Left ventricle myocardium inferior (tissue), 1 donor: ENCODE measurements at places on chromosomes 6 and 20. TPM values are rescaled to one million over a fixed set of nuclear protein-coding genes. Genes with fewer than 3 reads are reported as not detected.

FOXQ1 gene
- not detected for total RNA-seq

DNA sequence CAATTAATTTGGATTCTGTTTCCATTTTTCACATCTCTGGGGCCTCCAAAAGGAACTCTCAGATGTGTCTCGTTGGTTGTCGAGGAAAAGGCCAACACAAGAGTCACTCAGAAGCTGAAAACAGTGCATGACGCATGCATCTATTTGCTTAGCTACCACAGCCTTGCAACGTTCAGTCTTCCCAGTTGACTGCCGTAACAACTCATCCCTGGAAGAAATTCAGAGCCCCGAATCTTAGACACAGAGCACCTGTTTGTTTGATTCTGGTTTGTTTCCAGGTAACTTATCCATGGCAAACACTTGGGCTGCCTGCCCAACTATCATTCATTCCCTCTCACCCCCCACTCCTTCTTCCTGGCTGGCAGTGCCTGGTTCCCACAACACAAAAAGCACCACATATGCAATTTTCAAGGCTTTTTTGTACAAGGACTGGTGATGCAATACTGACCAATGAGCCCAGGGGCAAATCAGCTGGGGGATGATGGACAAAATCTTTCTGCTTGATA, 60.5 kb downstream of the ZMYND8 start:
- no peak for DNase-seq

GRCh38 chr6:47106216-47106615, 64.1 kb upstream of the ADGRF1 start:
- DNase-seq = no peak

DNA sequence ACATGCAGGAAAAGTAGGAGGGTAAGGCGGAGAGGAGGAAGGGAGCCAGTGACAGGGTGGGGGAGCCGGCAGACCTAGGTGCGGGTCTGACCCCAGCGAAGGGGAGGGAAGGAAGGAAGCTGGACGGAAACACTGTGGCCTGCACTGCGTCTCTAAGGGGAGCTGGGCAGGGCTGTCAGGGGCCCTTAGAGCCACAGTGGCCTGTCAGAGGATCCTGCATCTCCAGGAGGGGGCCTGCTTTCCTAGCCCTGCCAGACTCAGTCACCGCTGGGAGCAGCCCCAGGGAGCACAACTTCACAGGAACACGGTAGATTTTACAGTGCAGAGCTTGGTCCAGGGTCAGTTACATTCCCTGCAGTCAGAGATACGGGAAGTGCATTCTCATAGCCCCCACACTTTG, 118.2 kb downstream of the PACRG start:
- DNase-seq = no peak

NRSN1 gene
- total RNA-seq = not detected

GRCh38 chr6:131744432-131745287, 33.8 kb upstream of the CTAGE9 start:
- DNase-seq = no peak

PDYN gene
- total RNA-seq = not detected

ACSS1 gene
- total RNA-seq = 159 TPM

DNA sequence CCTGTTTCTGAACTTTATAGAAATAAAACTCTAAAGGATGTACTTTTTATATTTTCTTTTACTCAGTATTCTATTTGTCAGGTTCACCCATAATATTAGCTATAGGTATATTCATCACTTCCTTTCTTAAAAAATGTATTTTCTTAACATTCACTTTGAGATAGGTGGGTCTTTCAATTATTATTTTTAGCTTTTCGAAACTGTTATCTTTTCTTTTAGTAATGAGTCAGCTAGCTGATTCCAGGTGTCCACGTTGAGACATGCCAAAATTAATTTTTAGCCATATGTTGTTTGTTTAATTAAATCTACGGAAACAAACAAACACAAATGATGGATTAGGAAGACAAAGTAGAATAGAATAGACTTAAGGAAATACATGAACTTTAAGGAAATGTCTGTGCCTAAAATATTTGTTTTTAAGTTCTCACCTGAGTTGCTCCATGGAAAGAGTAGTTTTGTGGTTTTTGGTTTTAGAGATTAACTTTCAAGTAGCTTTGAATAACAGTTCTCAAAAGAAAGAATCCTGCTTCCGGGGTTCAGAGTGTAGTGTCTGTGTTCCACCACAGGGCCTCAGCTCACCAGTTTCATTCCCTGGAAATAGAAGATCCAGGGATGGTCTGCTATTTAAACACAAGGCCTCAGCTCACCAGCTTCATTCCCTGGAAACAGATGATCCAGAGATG, 435.0 kb downstream of the HAO1 start:
- no peak for DNase-seq

GRCh38 chr6:155762649-155763048, 307.0 kb upstream of the NOX3 start:
- no peak for DNase-seq

- DNase-seq = no peak
Measured at GRCh38 chr20:42118409-42119125, 500.4 kb upstream of the CHD6 start.

GRCh38 chr6:14682812-14683211, 563.1 kb upstream of the JARID2 start:
- no peak for DNase-seq

DNA sequence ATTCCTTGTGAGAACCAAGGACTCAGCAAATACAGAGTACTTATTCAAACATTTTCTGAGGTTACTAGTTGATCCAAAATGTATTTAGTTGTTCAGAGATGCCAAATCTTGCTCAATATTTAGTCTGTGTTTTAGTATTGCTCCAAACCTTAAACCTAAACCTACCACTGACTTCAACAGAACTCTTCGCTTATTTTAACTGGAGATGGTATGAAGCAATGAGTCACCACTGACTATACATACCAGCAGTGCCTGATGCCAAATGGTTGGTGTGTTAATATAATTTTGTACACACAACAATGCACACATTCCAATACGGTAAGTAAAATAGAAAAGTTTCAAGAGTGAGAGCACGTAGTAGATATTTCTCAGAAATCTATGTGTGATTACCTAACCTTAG, 1.9 kb upstream of the SPTLC3 start:
- no peak for DNase-seq
